ENCODE measurements at places on chromosomes 3 and 15. TPM values are rescaled to one million over a fixed set of nuclear protein-coding genes. Genes with fewer than 3 reads are reported as not detected.

- peak; percentile 77 for DNase-seq
- no peaks in the 10 kb centered on the region for H3K36me3 ChIP-seq
- no peak overlapping the region for H3K27ac ChIP-seq
- no peak overlapping the region for H3K4me3 ChIP-seq
- H3K4me1 ChIP-seq, result peaks cover 6% of the 10 kb centered on the region
Observed at GRCh38 chr3:15108082-15108545, 9.2 kb upstream of the RBSN start.

PAQR9 gene
- not detected for total RNA-seq

DNA sequence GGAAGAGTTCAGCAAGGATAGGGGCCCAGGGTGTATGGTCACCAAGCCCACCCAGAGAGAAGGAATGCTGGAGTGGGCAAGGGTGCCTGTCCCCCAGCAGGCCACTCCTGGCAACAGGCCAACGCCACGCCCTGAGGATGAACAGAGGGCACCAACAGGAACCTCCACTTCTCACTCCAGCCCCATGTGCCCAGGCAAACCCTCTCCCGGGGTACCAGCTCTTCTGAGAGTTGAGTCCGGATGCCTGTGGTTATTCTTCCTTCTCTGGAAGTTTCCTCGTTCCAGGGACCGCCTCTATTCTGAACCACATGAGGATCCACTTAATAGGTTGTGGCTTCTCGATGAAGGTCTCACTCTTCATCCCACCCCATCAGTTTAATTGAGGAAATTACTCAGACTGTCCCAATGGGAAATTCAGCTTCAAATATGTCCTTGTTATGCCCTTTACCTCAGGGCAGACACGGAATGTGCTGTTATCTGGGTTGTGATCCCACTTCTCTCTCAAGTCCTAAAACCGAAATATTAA is 114.3 kb downstream of the LIPC start:
- peak overlapping the region; percentile 95 for H3K27ac ChIP-seq
- peaks cover 50% of the 10 kb centered on the region for H3K4me1 ChIP-seq
- DNase-seq, result no peak
- no peaks in the 10 kb centered on the region for H3K27me3 ChIP-seq
- H3K4me3 ChIP-seq, result no peak overlapping the region

GRCh38 chr15:52013151-52013791 is 5.7 kb upstream of the MAPK6 start:
- H3K27me3 ChIP-seq, result no peaks in the 10 kb centered on the region
- peaks cover 3% of the 10 kb centered on the region for H3K36me3 ChIP-seq
- no peak for DNase-seq
- peaks cover 46% of the 10 kb centered on the region for H3K4me1 ChIP-seq
- H3K27ac ChIP-seq, result no peak overlapping the region

KBTBD13 gene
- total RNA-seq, result not detected

- H3K36me3 ChIP-seq, result peaks cover 15% of the 10 kb centered on the region
- H3K4me3 ChIP-seq, result peak overlapping the region; percentile 78
- H3K4me1 ChIP-seq, result peaks cover 41% of the 10 kb centered on the region
- DNase-seq, result peak; percentile 58
Observed at GRCh38 chr3:141266797-141267555, 35.4 kb downstream of the PXYLP1 start.

RBP2 gene
- total RNA-seq, result not detected

PAQR5 gene
- not detected for total RNA-seq

PLCB2 gene
- 195 TPM for total RNA-seq

DNA sequence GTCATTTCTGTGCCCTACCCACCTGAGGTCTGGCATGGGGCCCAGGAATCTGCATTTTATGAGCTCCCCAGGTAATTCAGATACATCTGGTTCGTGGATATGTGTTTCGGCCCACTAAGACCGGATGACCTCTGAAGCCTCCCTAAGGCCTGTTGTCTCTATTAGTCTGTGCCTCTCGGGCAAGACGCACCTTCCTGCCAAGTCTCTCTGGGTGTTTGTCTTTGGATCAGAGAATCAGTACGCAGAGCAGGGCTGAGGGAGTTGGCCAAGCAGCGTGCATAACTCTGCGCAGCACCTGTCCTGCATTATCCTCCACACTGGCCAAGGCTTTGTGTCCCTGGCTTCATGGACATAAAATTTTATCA is 181.0 kb downstream of the THSD4 start:
- H3K36me3 ChIP-seq, result no peaks in the 10 kb centered on the region
- no peak for DNase-seq
- H3K4me1 ChIP-seq, result peaks cover 17% of the 10 kb centered on the region

GRCh38 chr3:146626403-146627122 is 21.4 kb upstream of the PLSCR5 start:
- no peak overlapping the region for H3K27ac ChIP-seq
- no peak for DNase-seq
- H3K36me3 ChIP-seq, result no peaks in the 10 kb centered on the region
- H3K27me3 ChIP-seq, result peaks cover 3% of the 10 kb centered on the region

DNA sequence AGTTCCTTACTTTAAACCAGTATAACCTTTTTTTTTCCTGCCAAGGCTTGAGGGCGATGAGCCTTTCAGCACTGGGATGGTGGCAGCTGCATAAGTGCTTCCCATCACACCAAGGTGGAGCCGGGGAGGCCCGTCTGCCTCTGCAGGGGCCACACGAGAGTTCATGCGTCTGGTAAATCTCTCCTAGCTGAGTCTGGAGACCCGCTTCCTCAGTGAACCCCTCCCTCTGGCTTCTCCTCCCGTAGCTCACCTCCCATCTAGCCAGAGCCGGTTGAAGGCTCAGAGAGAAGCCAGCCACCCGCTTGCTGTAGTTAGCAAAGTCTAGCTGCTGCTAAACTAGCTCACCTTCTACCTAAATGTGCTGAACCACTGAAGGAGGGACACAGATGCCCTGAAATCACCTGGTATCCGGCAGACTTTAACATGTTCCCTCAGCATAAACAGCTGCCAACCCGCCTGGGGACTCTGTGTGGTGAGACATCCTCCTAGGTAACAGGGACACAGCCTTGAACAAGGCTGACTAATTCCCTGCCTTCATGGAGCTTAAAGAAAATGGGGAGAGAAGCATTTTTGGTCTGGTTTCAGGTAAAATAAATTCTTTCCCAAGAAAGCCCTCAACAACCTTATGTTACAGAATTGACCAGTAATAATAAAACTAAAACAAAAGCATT is 42.9 kb downstream of the RLBP1 start:
- no peak overlapping the region for H3K4me3 ChIP-seq
- peaks cover 13% of the 10 kb centered on the region for H3K4me1 ChIP-seq
- DNase-seq, result no peak
- no peaks in the 10 kb centered on the region for H3K27me3 ChIP-seq

GRCh38 chr3:162626172-162626571 is 1129.6 kb downstream of the OTOL1 start:
- H3K4me3 ChIP-seq, result no peak overlapping the region
- no peaks in the 10 kb centered on the region for H3K27me3 ChIP-seq
- no peak for DNase-seq
- H3K27ac ChIP-seq, result no peak overlapping the region
- no peaks in the 10 kb centered on the region for H3K36me3 ChIP-seq

MUC13 gene
- not detected for total RNA-seq

DNA sequence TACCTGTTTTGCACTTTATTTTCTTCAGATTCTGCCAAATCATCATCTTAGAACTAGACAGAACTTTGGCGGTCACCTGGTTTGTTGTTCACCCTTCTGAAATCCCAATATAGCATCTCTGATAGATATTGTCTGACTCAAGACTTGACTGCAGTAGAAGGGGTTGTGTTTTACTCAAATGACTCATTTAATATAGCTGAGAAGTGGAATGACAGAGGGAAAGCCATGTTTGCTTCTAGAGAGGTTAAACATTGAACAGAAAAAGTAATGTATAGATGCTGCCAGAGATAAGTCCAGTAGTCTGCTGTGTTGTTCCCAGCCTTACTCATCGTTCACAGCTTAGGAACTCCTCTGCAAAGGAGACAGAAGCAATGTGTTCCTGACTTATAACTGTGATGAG is 402.0 kb downstream of the AGBL1 start:
- no peak overlapping the region for H3K4me3 ChIP-seq
- no peak for DNase-seq
- H3K4me1 ChIP-seq, result no peaks in the 10 kb centered on the region

GRCh38 chr3:117611211-117611610 is 901.6 kb downstream of the TUSC7 start:
- DNase-seq, result no peak
- no peak overlapping the region for H3K27ac ChIP-seq
- H3K4me1 ChIP-seq, result no peaks in the 10 kb centered on the region

- H3K4me3 ChIP-seq, result no peak overlapping the region
- H3K36me3 ChIP-seq, result no peaks in the 10 kb centered on the region
- no peaks in the 10 kb centered on the region for H3K4me1 ChIP-seq
- H3K27me3 ChIP-seq, result no peaks in the 10 kb centered on the region
Observed at GRCh38 chr3:61868499-61868898, 307.1 kb downstream of the PTPRG start.

- peaks cover 36% of the 10 kb centered on the region for H3K4me1 ChIP-seq
- DNase-seq, result peak; percentile 46
- H3K4me3 ChIP-seq, result peak overlapping the region; percentile 70
- no peaks in the 10 kb centered on the region for H3K36me3 ChIP-seq
Observed at GRCh38 chr3:18988614-18989229, 159.6 kb upstream of the KCNH8 start.

GRCh38 chr3:138806376-138807080 is 28.2 kb downstream of the PIK3CB start:
- H3K36me3 ChIP-seq, result no peaks in the 10 kb centered on the region
- H3K4me1 ChIP-seq, result peaks cover 5% of the 10 kb centered on the region
- H3K27me3 ChIP-seq, result no peaks in the 10 kb centered on the region
- H3K27ac ChIP-seq, result no peak overlapping the region

Data from activated CD4-positive, alpha-beta T cell treated with anti-CD3 and anti-CD28 coated beads, Interleukin-2, amount 10 ng/mL, durations not matched to agents 7 days and 5 days (primary cell).